ENCODE measurements at places on chromosomes 4 and X. TPM values are rescaled to one million over a fixed set of nuclear protein-coding genes. Genes with fewer than 3 reads are reported as not detected.

DNA sequence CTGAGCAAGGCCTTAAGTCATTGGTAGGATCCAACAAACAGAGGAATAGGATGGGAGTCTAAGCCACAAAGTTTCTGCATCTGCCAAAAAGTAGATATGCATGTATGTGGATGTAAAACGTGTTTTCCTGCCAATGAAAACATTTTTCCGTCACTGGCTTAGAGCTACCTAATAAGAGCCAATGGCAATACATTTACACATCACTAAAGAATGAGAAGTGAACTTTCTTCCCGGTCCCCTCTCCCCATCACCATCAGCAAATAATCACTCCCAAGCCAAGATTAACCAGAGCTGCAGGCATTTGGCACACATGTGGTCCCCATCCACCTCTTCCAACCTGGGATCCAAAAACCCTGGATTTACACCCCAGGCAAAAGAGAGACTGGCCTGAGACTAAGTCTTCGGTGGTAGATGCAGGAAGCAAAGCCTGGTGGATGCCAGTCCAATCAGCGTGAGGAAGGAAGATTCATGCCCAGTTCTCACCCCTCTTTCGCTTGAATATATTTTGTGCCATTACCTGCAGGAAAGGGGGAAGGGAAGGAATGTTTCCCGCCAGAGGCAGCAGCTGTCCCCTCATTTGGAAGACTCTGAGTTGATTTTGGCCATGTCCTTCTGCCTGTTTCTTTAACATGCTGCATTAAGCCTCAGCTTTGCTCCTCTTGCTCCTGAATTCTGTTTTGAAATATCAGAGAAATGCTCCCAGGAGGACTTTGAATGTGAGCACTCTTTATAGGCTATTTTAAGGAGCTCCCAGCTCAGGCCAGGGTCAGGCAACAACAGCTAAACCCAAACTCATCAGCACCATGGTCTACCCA lies 131.4 kb downstream of the CHIC2 start:
- DNase-seq = no peak

DNA sequence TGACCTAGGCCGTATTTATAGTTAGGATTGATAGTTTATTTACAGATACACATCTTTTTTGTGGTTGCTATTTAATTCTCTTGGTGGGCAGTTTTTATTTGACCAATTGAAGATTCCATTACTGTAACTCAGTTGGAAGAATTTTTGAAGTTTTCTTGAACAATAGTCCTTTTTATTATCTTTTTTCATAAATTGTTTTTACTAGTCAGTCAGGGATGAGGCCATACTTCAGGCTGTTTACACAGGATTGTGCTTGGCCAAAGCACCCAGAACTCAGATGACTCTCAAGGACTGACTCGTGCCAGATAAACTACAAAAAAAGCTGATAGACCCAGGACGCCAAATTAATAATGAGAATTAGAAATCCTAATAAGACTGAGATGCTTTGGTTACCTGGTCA lies 7.0 kb downstream of the HERC3 start:
- DNase-seq = no peak

GRCh38 chr4:40846532-40846931 lies 96.8 kb downstream of the NSUN7 start:
- no peak for DNase-seq

- DNase-seq = no peak
Observed at GRCh38 chr4:147747787-147748454, 16.0 kb downstream of the ARHGAP10 start.

GRCh38 chr4:10733481-10734062 lies 49.0 kb upstream of the CLNK start:
- DNase-seq = no peak

DNA sequence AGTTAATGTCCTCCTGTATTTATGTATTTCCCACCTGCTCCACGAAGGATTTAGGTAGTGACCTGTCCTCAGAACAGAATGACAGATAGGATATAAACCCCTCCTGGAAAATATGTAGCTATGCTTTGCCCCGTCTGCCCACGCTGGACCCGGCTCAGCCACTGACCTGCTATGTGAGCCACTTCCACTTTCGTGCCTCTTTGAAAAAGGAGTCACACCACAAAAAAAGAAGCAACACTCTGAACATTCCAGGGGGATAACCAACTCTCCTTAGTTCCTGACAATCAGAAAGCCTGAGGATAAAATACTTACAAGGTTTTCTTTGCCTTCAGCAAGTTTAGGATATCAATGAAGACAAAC lies 11.1 kb downstream of the ACSL1 start:
- DNase-seq = no peak

The ANOS1 gene
- 23.1 TPM for total RNA-seq

- no peak for DNase-seq
Observed at GRCh38 chr4:139986689-139987501, 167.1 kb downstream of the MAML3 start.

DNA sequence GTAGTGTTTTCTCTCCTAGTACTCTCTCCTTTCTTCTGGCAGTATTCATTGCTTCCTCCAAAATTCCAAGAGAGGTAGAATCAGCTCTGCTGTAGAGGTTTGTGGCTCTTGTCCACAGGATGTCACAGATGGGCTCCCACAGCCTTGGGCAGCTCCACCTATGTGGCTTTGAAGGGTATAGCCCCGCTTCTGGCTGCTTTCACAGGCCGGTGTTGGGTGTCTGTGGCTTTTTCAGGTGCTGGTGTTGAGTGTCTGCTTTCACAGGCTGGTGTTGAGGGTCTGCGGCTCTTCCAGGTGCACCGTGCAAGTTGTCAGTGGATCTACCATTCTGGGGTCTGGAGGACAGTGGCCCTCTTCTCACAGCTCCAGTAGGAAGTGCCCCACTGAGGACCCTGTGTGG lies 7.9 kb upstream of the AADAT start:
- no peak for DNase-seq

The XIAP gene
- 40.1 TPM for total RNA-seq

The NDUFB11 gene
- 65.4 TPM for total RNA-seq

Data from chondrocyte (in vitro differentiated cells).